ENCODE measurements at places on chromosomes 16 and 17.
A peak's percentile ranks its signal among the peaks of the same experiment; 100 is the strongest.

DNA sequence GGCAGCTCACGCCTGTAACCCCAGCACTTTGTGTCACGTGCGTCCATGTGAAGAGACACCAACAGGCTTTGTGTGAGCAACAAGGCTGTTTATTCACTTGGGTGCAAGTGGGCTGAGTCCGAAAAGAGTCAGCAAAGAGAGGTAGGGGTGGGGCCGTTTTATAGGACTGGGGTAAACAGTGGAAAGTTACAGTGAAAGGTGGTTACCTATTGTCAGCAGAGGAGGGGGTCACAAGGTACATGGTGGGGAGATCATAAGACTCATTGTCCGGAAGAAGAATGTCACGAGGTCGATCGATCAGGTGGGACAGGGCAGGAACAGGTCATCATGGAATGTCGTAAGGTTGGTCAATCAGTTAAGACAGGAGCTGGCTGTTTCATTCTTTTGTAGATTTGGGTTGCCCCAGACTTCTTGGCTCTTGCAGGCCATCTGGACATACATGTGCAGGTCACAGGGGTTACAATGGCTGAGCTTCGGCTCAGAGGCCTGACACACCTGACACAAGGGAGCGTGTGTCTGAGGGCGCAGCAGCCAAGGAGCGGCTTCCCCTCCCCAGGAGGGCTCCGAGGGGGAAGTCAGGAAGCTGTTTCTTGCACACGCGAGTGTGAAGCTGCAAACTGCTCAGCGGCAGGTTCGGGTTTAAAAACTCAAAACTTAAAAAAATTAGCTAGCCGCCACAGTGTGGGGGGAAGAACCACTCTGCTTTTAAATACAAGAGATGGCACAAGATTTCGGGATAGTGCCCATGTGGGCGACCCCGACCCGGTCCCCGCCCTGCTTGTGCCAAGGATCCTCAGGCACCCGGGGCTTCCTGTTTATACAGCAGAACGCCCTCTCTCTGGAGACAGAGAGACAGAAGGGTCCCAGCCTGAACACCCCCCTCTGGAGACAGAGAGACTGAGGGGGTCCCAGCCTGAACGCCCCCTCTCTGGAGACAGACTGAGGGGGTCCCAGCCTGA is 12.4 kb upstream of the TEX19 start:
- DNase-seq, result no peak

DNA sequence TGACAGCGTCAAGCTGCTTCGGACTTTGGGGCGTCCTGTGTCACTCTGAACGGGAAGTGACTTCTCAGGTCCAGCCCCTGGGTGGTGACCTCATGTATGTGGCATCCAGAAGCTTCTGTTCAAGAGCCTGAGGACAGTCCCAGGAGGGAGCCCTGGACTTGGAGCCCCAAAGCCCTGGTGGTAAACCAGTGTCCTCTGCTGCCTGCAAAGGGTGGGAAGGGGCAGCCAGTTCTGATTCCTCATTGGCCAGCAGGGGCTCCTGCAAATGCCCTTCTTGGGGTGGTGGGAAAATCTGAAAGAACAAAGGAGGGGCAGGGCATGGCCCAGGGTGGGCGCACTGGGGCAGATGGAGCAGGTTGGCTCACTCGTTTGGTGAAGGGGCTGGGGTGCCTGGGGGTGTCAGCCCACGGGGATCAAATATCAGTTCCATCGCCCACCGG is 1.6 kb downstream of the OSGIN1 start:
- no peak for DNase-seq

- DNase-seq, result no peak
These were observed 27.2 kb upstream of the WWOX start for GRCh38 chr16:78072275-78072674.

- DNase-seq, result no peak
These were observed 162.6 kb downstream of the TMEM132E start for GRCh38 chr17:34741967-34742366.

- no peak for DNase-seq
These were observed 78.3 kb downstream of the RPA1 start for GRCh38 chr17:1907909-1908698.

DNA sequence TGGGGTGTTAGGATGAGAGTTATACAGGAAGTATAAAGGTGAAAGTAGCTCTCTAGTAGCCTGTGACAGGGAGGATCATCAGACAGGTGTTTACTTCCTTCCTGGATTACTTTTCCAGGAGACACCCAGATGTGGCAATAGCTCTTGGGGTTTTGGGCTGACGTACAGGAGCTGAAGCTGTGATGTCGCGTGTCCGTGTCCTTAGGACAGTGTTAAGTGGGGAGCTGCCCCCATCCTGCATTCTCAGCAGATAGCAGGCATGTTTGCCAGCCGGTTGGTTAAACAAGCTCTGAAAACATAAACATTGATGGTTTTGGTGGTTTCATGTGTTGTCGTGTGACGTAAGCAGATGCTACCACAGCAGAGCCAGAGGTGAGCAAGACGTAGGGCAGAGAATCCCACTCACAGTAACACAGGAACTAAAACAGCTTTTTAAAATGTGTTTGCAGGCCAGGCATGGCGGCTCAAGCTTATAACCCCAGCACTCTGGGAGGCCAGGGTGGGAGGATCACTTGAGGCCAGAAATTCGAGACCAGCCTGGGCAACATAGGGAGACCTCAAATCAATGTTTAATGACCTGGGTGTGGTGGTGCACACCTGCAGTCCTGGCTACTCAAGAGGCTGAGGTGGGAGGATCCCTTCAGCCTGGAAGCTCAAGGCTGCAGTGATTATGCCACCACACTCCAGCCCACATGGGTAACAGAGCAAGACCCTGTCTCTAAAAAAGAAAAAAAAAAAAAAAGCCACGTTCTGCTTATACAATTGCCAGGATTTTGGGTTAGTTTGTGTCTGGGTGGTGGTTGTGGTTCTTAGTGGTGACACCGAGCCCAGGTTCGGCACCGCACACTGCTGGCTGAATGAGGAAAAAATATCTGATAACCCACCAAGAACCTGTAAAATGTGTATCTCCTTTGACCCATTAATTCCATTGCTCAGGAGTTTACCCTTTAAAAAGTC is 18.2 kb upstream of the IL17C start:
- peak; percentile 49 for DNase-seq

- no peak for DNase-seq
These were observed 98.4 kb upstream of the PLCG2 start for GRCh38 chr16:81680444-81681275.

GRCh38 chr17:3514873-3515272 is 39.1 kb downstream of the ASPA start:
- no peak for DNase-seq

- no peak for DNase-seq
These were observed at the start of gene ASGR2 for GRCh38 chr17:7114241-7114874. Gene ASGR2, minus strand, starts transcription at chr17:7114822. Its CDS starts 582 bp downstream, at chr17:7114240.

DNA sequence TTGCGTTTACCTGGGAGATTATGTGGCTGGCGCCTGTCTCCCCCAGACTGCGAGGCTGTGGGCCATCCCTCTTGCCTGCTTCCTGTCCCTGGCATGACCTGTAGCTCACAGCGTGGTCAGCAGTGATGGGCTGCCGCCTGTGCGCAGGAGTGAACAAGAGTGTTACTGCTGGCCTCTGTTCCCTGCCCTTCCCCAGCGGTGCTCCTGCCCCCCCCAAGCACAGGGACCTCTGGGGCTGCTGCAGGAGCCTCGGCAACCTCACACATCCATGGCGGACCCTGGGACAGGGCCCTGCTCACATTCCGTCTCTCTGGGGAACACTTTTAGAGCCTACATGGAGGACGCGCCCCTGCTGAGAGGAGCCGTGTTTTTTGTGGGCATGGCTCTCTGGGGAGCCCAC is 10.6 kb downstream of the TSC2 start:
- DNase-seq, result no peak

- no peak for DNase-seq
These were observed 137.1 kb downstream of the GAS7 start for GRCh38 chr17:10061111-10061845.

DNA sequence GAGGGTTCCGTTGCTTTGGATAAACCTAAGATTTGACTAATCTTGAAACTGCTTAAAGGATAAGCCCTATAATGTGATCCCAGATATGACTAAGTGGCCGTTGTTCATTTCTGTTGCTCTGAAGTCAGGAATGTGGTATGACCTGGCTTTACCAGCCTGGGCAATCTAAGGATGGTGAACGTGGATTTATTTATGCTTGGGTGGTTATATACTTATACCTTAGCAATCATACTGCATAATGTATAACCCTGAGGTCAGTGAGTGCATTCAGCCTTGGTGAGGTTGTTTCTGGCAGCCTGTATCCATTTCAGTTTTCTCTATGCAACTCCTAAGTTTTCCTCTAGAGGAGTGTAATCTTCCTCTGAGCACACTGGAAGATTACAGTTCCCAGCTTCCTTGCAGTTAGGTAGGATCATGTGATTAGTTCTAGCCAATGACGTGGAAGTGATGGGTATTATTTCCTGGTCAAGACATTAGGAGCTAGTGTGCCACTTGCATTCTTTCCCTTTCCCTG is 41.9 kb downstream of the FTO start:
- DNase-seq, result no peak

DNA sequence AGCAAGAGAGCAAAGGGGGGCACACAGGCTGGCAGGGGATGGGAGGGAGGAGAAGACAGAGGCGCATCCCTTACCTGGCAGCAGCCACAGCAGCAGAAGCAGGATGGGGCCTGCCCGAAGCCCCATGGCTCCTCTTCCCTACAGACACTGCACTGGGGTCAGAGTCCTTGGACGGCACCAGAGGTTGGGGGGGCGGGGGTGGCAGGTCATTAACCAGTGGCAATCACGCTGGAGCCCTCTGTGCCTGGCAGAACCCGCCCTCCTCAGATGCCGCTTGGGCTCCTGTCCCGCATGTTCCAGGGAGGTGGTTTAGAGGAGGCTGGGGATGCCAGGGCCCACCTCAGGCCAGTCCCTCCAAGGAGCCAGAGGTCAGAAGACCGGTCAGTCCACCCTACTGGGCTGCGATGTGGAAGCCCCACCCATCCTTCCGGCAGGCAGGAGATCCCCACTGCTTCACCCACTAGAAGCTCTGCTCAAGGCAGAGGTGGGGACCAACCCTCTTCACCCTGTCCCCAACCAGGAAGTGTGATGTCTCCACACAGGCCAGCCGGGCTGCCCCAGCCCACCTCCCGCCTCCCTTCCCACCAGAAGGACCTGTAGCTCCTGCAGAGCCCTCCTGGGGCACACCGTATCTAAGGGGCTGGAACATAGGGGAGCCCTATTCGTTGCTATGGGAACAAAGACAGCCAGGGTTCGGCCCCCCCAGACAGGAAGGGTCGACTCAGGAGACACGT is 11.7 kb downstream of the ZG16B start:
- no peak for DNase-seq

Measured in stimulated activated CD8-positive, alpha-beta memory T cell treated with anti-CD3 and anti-CD28 coated beads, Interleukin-2, amount 100 ng/mL, for 1 hour (primary cell).